Cortex of kidney (tissue), 1 donor: ENCODE measurements at places on chromosomes 16 and 17.

DNA sequence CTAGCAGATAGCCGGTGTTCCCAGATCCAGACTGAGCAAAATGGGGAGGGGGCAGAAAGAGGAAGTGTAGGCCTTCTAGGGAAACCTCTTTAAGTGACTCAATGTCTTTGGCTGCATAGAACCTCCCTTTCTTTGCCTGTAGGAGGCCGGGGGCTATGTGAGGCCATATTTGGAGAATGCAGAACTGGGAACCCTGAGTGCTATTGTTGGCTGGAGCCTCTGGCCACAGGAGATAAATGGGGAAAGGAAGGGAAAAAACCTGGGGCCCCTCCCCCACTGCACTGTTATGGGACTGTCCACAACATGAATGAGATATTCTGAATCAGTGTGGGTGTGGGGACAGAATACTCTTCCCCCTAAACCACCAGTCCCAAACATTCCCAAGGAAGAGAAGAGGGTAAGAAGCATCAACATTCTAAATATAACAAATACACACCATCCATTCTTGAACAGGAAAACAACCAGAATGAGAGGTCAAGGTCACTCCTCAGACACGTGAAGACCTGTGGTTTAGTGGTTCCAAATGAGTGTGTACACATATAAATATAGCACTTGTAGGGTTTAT lies 2.4 kb downstream of the VPS25 start:
- DNase-seq = no peak

- no peak for DNase-seq
Observed at GRCh38 chr16:46765050-46765449, 16.9 kb upstream of the MYLK3 start.

DNA sequence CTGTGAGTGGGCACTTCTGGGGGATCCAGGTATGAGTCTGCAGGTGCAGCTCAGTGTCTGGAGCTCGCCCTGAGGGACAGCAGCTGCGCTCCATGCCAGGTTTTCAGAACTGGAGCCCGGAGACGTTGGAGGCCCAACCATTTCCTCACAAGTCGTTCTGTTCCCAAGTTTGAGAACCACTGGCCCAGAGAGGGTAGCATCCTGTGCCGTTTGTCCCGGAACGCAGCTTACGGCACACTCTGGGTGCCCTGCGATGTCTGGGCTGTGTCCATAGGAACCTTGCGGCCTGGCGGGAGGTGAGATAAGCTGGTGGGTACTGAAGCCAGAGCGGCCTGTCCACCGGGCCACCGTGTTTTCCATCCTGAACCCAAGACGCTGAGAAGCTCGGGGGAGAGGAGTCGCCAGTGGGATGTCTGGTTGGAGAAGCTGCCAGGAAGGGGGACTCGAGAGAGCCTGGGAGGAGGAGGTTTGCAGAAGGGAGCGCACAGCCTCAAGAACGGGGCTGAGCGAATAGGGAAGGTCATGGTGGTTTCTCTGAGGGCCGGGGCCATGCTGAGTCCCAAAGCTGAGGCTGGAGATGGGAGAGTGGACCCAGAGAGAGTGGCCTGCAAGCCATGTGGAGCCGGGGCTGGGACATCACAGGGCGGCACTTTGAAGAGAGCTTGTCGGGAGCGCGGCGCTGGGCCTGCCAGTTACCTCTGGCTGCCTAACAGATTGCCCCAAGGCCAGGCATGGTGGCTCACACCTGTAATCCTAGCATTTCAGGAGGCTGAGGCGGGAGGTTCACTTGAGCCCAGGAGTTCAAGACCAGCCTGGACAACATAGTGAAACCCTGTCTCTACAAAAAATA lies 211.0 kb upstream of the GSE1 start:
- DNase-seq = no peak

DNA sequence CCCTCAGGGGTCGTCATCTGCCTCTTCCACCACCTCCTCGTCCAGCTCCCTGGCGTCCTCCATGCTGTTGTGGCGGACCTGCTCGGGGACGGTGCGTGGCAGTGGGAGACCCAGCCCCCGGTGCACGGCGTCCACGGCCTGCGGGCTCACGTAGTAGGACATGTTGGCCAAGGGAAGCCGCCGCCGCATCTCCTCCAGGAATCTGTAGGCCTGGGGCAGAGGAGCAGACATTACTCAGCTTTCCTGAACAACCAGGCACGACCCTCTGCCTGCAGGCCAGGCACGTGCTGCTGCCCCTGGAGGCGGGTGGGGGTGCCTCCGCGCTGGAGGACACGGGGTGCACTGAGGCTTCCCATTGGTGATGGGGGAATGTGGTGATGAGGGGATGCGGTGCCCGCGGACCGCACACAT lies 17.8 kb downstream of the TELO2 start:
- DNase-seq = no peak

DNA sequence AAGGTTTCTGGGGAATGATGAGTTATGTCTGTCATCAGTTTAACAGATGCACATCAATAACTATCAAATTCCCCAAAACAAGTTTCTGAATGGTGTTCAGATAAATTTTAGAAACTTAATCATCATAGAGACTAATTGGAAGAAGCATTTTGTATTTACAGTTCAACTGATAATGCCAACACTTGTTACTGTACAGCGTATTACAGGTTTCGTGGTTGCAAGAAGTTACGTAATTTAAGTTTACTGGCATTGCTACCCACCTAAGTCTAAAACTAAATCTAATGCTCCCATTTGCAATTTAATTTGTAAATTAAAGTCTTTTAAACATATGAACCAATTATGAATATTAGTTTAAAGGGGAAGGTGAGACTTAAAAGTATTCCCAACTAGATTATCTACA lies 3.0 kb downstream of the SRSF1 start:
- no peak for DNase-seq

DNA sequence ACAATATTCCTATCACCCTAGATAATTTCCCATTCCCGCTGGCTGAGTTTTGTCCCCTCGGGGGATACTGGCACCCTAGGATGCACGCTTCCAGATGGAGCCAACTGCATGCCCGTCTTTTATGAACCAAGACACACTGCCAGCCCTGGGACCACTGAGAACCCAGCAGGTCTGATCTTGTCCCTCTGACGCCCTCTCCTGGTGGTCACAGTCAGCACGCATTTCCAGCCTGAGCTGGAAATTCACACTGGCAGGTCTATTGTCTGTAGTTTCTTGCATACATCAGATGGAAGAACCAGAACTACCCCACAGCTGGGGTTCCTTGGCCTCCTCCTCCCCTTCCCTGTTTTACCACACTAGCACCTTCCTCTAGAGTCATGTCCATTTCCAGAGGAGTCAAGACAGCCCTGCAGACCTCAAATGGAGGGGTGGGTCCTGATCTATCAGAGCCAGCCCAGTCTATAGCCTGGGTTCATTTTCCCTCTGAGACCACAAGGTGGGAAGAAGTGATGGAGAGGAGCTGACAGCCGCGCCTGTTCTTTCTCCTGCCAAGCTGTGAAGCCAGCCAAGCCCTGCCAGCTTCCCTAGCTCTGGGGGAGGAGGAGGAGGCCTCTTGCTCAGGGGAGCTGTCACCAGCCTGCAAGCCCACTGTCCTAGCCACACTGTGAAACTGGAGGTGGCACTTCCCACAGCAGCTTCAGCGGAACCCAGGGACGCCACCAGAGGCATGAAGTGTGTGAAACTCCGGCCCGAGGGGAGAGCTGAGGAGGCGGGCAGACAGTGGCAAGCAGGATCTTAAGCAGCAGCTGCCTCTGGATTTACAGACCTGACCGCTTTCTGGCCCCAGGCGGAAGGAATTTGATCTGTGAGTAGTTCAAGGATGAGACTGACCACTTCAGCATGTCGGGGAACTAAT lies 29.3 kb downstream of the MXRA7 start:
- no peak for DNase-seq

DNA sequence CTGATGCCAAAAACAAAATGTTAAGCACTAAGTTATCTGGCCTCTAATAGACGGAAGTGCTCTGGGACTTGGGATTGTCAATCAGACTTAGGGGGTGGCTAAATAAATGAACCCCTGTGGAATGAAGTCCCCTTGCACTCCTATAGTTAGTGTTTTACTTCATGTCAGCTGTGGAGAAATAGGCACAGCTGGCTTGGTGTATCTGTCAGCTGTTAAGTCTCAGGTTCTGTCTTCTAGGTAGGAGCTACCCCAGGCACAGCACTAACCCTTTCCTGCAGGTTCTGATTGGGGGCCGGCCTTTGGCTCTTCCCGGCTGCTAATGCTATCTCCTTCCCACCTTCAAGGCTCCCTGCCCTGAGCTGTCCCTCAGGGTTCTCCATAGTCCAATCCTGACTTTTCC lies 410.6 kb downstream of the UTP18 start:
- DNase-seq = no peak

- DNase-seq = no peak
Observed at GRCh38 chr17:57875290-57876022, 25.6 kb upstream of the MRPS23 start.

DNA sequence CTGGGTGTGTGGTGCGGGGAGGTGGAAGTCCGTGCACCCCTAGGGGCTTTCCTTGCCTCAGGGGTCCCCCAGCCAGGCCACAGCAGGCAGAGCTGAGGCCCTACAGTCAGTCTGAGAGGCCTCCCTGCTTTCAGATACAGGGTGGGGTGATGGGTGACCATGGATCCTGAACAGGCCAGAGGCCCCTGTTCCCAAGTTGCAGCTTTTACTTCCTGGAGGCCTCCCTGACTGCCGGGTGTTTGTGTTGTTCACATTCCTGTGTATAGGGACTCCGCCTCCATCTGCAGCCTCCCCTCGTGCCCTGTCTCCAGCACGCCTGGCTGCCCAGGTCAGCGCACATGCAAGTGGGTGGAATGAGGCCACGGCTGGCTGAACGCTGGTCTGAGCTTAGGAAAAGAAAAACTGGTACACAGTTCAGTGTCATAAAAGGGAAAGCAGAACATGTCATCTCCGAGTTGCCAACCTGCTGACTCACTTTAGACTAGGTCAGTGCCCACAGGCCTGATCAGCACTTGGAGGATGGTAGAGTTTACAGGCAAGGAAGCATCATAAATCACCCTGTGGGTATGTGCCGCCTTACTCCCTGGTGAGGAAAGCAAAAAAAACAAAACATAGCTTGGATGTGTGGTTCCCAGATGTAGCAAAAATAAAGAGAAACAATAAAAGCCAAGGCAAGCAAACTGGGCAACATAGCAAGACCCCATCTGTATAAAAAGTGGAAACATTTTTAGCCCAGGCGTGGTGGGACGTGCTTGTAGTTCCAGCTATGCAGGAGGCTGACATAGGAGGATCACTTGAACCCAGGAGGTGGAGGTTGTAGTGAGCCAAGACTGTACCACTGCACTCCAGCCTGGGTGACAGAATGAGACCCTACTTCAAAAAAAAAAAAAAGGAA lies 6.2 kb upstream of the SLC7A6 start:
- no peak for DNase-seq

- no peak for DNase-seq
Observed at GRCh38 chr17:66138120-66138519, 53.8 kb downstream of the CEP112 start.

- no peak for DNase-seq
Observed at GRCh38 chr16:4288148-4288921, 15.5 kb upstream of the TFAP4 start.

DNA sequence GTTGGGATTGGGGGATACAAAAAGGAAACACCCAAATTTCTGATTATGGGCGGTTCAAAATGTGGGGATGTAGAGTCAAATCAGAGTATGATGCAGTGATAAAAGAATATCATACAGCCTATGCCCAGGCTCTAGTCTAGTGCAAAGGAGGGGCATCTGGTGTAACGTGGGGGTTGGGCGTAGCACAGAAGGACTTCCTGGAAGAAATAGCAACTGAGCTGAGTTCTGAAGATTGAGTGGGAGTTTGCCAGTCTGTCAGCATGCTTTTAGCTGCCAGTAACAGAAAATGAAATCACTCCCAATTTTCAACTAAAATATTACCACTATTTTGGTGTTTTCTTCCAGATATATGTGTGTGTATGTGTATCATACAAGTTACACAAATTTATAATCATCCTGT lies 196.9 kb downstream of the SPECC1 start:
- DNase-seq = no peak

GRCh38 chr17:27762527-27763305 lies 37.6 kb downstream of the NOS2 start:
- DNase-seq = no peak
